ENCODE measurements at places on chromosomes 7 and 10. TPM values are rescaled to one million over a fixed set of nuclear protein-coding genes. Genes with fewer than 3 reads are reported as not detected.

The CUEDC2 gene
- 66.8 TPM for polyA plus RNA-seq

The PYROXD2 gene
- polyA plus RNA-seq: 15.9 TPM

The AKR1C4 gene
- not detected for polyA plus RNA-seq

The SNCG gene
- polyA plus RNA-seq: 34.4 TPM

The CDNF gene
- polyA plus RNA-seq: 3.4 TPM

The CH25H gene
- 1.7 TPM for polyA plus RNA-seq

The OTUD1 gene
- polyA plus RNA-seq: 3.7 TPM

The NDUFB2 gene
- polyA plus RNA-seq: 283 TPM

DNA sequence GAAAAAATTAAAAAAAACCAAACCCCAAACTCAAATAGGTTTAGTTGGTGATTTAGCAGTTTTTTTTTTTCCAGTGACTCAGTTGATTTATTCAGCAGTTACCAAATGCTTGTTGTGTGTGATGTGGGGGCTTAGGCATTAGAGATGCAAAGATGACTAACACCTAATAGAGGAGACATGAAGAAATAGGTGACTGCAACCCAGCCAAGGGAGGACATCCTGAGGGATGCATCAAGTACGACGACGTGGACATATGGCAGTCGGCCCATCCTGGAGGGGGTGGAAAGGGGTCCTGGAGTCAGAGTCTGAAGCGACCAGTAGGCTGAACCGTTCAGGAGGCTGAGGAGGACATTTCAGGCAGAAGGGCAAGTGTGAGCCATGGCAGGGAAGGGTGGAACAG is 35.5 kb downstream of the LRMDA start:
- no peak for DNase-seq

DNA sequence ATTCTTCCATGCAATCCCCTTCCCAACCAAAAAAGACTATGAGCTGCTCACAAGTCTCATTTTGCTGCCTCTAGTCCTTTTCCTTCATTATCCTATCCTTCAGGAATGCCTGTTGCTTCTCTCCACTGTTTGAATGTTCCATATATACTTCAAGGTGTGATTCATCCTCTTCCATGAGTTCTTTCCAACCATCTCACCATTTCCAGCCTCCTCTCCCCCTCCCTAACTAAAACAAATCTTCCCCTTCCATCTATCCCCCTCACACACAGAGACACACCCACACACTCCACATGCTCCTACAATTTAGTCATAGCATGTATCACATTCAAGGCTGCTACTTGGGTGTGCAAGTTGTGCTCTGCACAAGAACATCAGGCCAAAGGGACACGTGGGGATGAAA is 254.3 kb downstream of the DYNC1I1 start:
- DNase-seq: peak; percentile 72

GRCh38 chr7:38171623-38172391 is 6.2 kb upstream of the STARD3NL start:
- DNase-seq: no peak

- no peak for DNase-seq
These were observed 176.8 kb upstream of the RHOBTB1 start for GRCh38 chr10:61120805-61121204.

GRCh38 chr7:157432957-157433576 is 96.3 kb downstream of the DNAJB6 start:
- peak; percentile 20 for DNase-seq

DNA sequence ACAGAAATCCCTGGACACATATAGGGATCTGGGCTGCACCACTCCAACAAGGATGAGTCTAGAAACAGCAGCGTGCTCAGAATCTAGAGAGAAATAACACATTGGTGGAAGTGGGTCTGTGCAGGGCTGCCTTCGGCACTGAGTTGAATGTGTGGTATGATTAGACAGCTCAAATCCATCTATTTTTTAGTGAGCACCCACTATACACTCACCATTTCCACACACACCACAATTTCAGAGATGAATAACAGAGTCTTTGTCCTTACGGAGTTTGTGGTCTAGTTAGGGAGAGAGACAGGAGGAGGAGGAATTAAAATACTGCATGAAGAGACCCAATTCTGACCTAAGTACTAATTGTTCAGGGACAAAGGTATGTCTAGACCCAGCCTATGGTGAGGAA is 44.2 kb downstream of the JAZF1 start:
- no peak for DNase-seq

DNA sequence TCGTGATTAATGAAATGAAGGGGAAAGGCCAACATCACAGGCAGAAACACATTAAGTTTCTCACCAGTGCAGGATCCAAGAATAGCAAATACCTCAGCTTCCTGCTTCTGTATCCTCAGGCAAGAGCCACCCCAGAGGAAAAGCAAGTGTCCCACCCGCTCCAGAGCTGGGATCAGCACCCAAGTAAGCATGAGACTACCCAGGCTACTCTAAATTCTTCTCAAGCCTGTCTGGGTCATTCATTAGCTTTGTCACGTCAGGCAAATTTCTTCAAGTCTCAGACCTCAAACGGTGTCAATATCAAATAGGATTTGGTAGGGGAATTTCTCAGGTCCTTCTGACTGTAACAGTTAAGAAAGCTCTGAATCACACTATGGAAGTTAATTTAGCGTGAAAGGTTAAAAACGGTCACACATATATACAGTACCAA is 59.0 kb downstream of the GNA12 start:
- DNase-seq: peak; percentile 96

DNA sequence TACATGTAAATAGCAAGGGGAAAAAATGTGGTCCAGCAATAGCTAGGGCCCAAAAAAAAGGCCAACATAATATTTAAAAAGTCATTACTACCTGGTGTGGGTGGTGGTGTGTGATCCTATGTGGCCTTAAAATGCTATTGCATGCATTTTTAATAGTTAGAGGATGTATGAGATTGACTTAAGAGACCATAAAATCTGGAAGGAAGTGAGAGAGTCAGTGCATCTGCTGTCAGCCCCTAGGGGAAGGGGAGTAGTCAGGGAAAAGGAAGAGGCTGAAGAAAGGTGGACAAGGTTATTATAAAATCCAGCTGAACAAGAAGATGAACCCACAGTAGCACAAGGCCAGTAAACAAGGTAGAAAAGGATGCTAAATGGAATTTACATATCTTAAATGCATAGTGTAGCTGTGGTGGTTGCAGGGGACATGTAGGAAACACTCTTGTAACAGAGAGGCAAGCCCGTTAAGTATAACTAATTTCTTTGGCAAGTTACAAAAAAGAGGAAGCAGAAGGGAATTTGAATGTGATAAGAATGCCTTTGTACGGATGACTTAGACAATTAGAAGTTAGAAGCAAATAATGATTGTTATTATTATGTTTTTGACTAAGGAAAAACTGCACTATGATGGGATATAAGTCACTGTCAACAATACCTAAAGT is 11.9 kb upstream of the NDUFA5 start:
- no peak for DNase-seq

DNA sequence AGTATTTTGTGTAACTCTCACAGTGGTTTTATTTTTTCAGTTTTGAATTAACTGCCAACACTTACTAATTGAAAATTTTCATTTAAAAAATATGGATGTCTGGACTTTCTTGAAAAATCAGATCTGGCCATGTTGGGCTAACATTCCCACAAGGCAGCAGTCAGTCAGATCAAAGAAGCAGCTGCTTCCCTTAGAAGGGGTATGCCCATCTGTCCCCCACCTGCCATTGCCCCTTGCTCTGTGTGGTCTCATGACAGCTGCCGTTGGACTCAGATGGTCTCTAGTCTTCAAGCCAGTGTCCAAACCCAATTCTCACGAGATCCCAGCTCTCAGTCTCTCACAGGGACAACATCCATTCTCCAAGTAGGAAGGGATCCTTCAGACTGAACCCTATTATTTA is 212.1 kb upstream of the GHITM start:
- DNase-seq: no peak

DNA sequence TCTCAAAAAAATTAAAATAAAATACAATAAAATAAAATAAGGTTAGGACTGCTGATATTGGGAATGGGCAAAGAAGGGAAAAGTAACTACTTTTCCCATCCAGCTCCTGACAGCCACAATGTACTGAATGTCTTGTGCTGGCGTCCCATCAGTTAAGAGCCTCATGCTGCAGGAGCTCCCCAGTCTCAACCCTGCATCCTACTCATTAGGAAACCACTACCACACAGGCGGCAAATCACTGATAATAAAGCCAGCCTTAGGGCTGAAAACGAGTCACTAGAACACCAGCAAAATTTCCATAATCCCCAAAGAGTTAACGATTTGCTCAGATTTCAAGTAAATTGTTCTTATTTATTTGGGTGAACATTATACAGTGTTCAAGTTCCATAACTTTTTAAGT is 4.3 kb downstream of the YWHAG start:
- DNase-seq: no peak

GRCh38 chr10:11587722-11588259 is 23.7 kb downstream of the USP6NL start:
- DNase-seq: no peak

- peak; percentile 88 for DNase-seq
These were observed 74.7 kb upstream of the ITGB1 start for GRCh38 chr10:33032654-33033151.

GRCh38 chr7:157477550-157478212 is 140.9 kb downstream of the DNAJB6 start:
- no peak for DNase-seq

- no peak for DNase-seq
These were observed 267.1 kb downstream of the PRPF18 start for GRCh38 chr10:13853854-13854253.

DNA sequence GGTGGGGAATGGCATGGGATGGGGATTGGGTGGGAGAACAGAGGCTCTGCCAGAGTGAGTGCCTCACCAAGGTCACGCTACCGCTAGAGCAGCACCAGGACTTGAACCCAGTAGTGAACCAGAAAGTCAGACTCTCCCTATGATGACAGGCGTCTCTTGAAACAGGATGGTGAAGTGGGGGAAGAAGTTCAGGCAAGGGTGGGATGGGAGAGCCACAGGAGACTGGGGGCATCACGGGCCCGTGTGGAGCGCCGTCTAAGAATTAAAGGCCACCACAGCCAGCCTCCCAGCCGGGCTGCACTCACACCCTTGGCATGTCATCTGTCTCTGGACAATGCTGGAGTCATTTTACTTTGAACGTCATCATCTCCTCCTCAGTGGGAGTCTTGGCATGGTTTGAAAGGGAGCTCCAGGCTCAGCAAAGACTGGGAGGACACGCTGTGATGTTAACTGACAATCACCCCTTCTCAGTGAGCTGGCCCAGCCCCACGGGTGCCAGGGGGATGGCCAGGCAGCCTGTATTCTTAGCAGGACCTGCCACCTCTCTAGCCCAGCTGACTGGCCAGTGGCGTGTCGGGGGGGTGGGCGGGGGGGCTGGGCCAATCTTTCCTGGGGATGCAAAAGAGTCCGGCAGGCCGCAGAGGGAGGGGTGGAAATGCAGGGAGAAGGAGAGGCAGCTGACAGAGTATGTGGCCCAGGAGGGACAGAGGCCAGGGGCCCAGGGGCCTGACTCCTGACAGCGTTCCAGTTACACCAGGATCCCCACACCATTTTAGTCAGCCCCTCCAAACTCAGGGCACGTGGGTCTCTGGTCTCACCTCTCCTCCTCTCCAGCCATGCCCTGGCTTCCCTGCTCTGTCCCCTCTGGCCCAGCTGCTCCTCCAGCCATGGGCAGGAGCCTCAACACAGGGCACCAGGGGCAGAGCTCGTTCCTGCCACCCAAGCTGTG is 96.2 kb downstream of the VOPP1 start:
- DNase-seq: peak; percentile 55

DNA sequence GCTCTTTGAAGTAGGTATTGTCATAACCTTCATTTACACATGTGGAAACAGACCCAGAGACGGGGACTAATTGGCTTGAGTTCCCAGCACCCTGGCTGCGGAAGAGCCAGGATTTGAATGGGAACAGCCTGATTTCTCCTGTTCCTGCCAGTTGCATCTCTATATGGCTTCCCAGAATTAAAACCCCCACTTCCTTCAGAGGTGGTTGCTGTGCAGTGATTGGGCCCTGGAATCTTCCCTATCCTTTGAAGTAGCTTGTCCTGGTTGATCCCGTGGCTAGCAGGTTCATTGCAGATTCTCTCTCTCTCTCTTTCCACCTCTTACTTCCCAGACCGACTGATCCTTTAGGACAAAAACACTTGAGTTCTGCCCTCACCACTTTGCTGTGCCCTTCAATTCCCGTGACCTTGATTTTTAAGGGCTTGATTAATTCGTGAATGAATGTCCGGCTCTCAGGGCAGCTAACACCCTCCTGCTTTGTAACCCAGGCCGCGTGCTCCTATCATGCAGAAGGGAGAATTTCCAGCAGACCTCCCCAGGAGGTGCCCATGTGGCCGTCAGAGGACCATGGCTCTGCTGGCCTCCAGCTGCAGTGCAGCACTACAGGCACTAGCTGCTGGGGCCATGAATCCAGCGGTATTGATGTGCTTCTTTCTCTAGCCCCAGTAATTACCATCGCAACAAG is 120.6 kb upstream of the AGK start:
- DNase-seq: no peak

GRCh38 chr10:122233857-122234348 is 37.2 kb upstream of the BTBD16 start:
- DNase-seq: no peak

DNA sequence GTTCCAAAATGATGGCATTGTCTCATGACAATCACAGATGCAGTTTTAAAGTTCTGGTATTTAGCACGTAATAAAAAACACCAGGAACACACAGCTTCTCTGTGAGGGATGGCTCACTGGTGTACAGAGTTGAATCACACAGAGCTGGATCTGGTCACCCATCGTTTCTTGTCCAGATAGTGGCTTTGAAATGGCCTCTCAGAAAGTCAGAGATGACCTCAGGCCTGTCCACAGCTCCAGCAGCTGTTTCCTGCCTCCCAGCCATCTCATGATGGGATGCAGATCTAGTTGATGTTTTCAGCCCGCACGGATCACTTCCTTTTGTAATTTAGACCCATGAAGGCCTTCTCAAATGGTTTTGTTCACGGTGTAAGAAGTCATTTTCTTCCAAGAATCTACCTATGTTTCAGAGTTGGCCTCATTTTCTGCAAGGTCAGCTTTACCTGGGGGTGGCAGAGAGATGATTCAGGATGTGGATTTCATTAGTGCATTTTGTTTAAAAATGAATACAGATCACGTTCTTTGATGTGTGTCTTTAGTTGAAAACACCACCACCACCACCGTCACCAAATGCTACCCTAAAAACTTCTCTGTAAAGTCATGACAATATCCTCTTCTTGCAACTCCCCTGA is 166.2 kb downstream of the SNX10 start:
- DNase-seq: no peak

DNA sequence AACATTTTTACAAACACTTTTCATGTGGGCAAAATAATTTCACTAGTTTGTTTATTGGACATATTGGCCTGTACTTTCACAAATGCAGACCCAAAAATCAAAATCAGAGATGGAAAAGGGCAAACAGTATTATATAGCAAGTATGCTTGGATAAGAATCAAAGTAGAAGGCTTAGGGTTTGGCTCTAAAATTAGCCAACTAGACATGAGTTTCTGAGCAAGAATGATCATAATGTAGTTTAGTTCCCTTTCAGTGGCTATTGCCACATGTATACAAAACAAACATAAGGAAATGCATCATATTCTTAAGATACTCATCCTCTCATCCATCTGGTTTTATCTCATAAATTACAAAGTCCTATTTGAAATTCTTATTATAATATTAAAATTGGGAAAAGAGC is 132.5 kb downstream of the IMMP2L start:
- DNase-seq: no peak
